ENCODE measurements at places on chromosomes 7 and 10. TPM values are rescaled to one million over a fixed set of nuclear protein-coding genes. Genes with fewer than 3 reads are reported as not detected.

- no peak overlapping the region for H3K4me3 ChIP-seq
- H3K4me1 ChIP-seq, result no peaks in the 10 kb centered on the region
- no peak overlapping the region for H3K27ac ChIP-seq
- DNase-seq, result no peak
- no peaks in the 10 kb centered on the region for H3K36me3 ChIP-seq
Observed at GRCh38 chr7:130699686-130700085, 13.3 kb upstream of the TSGA13 start.

GRCh38 chr10:62655337-62655994 lies 149.1 kb upstream of the ADO start:
- no peaks in the 10 kb centered on the region for H3K4me1 ChIP-seq
- DNase-seq, result no peak

- H3K36me3 ChIP-seq, result peaks cover 25% of the 10 kb centered on the region
- no peak overlapping the region for H3K4me3 ChIP-seq
- H3K27ac ChIP-seq, result no peak overlapping the region
Observed at GRCh38 chr7:87380905-87381304, 35.4 kb downstream of the CROT start.

GRCh38 chr7:31744294-31744874 lies 57.4 kb downstream of the PPP1R17 start:
- no peaks in the 10 kb centered on the region for H3K36me3 ChIP-seq
- H3K27me3 ChIP-seq, result no peaks in the 10 kb centered on the region
- no peak overlapping the region for H3K27ac ChIP-seq
- peak; percentile 76 for DNase-seq

DNA sequence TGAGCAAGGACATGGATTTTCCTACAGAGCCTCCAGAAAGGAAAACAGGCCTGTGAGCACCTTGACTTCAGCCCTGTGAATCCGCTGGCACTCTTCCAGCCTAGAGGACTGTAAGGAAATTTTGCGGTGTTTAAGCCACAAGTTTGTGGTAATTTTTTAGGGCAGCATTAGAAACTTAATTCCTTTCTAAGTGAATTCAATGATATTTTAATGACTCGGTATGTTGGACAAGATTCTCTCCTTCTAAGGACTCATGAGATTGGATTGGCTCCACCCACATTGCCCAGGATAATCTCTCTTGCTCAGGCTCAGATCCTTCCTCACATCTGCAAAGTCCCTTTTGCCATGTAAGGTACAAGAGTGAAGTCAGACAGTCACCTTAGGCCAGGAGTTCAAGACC lies 4.5 kb downstream of the LYZL2 start:
- H3K27ac ChIP-seq, result no peak overlapping the region
- H3K4me3 ChIP-seq, result no peak overlapping the region
- no peaks in the 10 kb centered on the region for H3K36me3 ChIP-seq
- DNase-seq, result no peak
- H3K4me1 ChIP-seq, result no peaks in the 10 kb centered on the region

- H3K36me3 ChIP-seq, result no peaks in the 10 kb centered on the region
- no peaks in the 10 kb centered on the region for H3K27me3 ChIP-seq
- H3K4me3 ChIP-seq, result no peak overlapping the region
Observed at GRCh38 chr10:62534031-62534430, 159.9 kb downstream of the ZNF365 start.

- no peaks in the 10 kb centered on the region for H3K4me1 ChIP-seq
- H3K27ac ChIP-seq, result peak overlapping the region; percentile 78
- H3K27me3 ChIP-seq, result no peaks in the 10 kb centered on the region
- DNase-seq, result no peak
- H3K4me3 ChIP-seq, result no peak overlapping the region
Observed at GRCh38 chr10:86795353-86795752, 38.9 kb downstream of the BMPR1A start.

DNA sequence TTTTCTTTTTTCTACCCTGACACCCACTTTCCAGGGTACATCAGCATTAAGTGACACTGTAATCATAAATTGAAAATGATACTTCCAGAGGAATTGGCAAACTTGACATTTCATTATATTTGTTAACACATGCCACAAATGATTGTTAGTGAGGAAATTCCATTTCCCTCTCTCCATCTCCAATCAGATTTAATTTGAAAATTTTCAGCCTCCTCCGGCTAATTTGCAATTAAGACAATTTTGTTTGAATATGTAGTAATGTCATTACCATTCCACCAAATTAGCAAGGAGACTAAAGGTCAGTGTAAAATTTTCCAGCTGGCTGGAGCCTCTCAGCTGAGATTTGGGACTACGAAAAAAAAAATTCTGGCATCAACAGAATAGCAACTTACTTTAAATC lies 242.7 kb downstream of the FOXP2 start:
- no peaks in the 10 kb centered on the region for H3K36me3 ChIP-seq
- no peaks in the 10 kb centered on the region for H3K4me1 ChIP-seq
- H3K27ac ChIP-seq, result peak overlapping the region; percentile 62

GRCh38 chr10:52226197-52226847 lies 87.8 kb upstream of the DKK1 start:
- H3K4me1 ChIP-seq, result no peaks in the 10 kb centered on the region
- H3K36me3 ChIP-seq, result no peaks in the 10 kb centered on the region
- no peak for DNase-seq
- no peaks in the 10 kb centered on the region for H3K27me3 ChIP-seq
- no peak overlapping the region for H3K27ac ChIP-seq

GRCh38 chr7:97623333-97623732 lies 108.6 kb upstream of the TAC1 start:
- no peaks in the 10 kb centered on the region for H3K4me1 ChIP-seq
- no peak overlapping the region for H3K27ac ChIP-seq
- no peaks in the 10 kb centered on the region for H3K36me3 ChIP-seq
- no peaks in the 10 kb centered on the region for H3K27me3 ChIP-seq
- H3K4me3 ChIP-seq, result no peak overlapping the region
- no peak for DNase-seq

DNA sequence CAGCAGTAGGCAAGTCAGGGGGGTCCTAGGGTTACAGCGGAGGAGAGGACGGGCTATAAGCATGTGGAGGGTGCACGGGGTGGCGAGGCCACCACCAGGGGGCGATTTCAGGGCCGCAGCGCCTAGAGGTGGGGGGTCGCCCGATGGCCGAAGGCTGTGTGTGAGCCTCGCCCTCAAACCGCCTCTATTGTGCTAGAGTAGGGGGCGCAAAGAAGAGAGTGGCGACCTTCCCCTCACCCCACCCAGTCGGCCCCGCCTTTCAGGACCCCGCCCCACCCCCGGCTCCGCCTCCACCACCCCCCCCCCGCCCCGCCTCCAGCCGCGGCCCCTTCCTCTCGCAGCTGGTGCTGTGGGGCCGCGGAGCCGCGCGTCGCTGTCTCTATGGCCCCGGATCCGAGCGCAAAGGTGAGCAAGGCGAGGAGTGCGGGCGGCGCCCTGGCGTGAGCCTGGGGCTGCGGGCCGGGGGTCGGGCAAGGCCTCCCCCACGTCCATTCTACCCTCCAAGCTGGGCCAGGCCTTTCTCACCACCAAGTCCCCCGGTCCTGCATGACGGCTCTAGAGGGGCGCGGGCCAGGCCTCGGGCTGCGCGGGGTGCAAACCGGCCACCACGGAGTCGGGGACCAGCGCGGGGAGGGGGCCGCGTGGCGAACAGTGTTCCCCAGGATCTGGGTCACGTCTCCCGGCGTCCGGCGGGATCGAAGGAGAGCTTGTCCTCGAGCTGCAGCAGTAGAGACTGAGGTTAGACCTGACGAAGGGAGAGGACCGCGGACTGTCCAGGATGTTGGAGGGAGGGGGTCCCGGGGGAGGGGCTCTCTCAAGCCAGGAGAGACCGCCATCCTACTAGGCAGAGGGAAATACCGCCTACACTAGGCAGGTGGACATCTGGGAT lies at the start of gene SEMA4G:
Gene SEMA4G (plus strand): TSS at position 318 of the 889 bp plus-strand sequence. CDS start 3,409 bp downstream, outside the sequence.
- peak within 1 kb of the TSS; percentile 62 for H3K4me3 ChIP-seq
- H3K27me3 ChIP-seq, result peaks cover 10% of the 10 kb centered on the region

GRCh38 chr10:34045571-34046190 lies 711.2 kb upstream of the NRP1 start:
- H3K4me1 ChIP-seq, result no peaks in the 10 kb centered on the region
- no peak for DNase-seq
- no peak overlapping the region for H3K4me3 ChIP-seq
- no peak overlapping the region for H3K27ac ChIP-seq
- H3K36me3 ChIP-seq, result no peaks in the 10 kb centered on the region

DNA sequence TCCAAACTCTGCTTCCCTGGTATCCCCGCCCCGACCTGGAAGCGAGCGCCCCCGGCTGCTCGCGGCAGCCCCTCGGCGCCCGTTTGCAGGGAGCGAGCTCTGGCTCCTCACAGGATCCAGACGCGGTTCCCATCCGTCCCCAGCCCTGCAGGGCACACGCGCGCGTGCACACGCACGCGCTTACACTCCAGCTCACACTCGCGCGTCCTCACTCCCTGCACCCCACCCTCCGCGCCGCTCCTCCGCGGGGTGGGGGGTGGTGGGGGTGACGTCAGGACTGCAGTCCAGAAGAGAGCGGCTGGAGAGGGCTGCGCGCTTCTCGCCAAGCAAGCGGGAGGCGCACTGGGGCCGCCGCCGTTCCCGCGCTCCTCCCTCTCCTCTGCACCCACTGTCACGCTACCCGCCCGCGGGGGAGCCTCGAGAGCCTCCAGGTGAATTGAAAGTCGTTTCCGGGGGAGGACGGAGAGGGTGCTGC lies 255.6 kb downstream of the OTUD1 start:
- no peaks in the 10 kb centered on the region for H3K36me3 ChIP-seq
- no peak overlapping the region for H3K27ac ChIP-seq
- peaks cover 12% of the 10 kb centered on the region for H3K4me1 ChIP-seq
- no peak for DNase-seq
- H3K4me3 ChIP-seq, result peak overlapping the region; percentile 14
- H3K27me3 ChIP-seq, result peaks cover 38% of the 10 kb centered on the region

DNA sequence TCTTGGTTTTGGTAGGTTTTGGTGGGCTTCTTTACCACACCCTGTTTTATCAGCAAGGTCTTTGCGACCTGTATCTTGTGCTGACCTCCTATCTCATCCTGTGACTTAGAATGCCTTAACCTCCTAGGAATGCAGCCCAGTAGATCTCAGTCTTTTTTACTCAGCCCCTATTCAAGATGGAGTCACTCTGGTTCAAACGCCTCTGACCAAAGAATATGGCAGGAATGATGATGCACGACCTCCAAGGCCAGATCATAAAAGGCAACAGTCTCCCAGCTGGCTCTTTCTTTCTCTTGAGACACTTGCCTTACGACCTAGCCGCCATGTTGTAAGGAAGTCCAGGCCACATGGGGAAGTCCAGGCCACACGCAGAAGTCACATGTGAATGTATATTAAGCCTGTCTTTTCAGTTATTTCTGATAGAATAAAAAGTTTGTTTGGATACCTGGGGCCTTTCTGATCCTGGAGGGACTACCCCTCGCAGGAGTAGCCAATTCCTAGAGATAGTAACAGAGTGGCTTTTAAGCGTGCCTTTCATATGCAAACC lies 10.5 kb upstream of the RADIL start:
- H3K27ac ChIP-seq, result no peak overlapping the region
- peaks cover 3% of the 10 kb centered on the region for H3K27me3 ChIP-seq
- H3K4me1 ChIP-seq, result no peaks in the 10 kb centered on the region
- no peak overlapping the region for H3K4me3 ChIP-seq
- no peak for DNase-seq

DNA sequence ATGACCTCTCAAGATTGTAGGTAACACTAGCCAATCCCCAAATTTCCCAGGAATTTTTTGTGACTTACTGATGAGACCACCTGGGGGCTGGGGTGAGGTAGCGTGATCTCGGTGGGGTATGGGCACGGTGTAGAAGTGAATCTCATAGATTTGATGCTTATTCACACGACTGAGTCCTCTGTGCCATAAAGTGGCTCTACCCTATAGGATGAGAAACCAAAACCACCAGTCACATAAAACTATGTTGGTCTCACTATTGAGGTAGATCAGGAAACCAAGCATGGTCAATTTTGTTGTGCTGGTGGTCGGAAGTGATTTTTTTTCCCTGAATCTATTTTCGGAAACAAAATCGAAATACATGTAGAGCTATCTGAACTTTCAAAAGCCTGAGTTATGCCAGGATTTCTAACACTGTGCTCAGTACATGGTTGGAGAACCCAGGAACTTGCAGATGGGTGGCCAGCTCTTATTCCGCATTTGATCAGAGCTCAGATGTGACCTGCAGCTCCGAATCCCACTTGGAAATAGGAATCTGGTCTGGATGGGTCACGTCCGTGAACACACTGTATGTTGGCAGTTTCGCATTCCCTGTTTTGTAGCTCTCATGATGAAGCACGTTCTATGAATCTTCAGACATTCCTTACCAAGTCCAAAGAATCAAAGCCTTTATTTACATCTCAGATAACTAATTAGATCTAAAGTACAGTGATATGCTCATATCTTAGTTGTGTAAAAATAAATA lies 261.5 kb downstream of the KLF6 start:
- no peak overlapping the region for H3K27ac ChIP-seq
- no peak for DNase-seq
- H3K36me3 ChIP-seq, result no peaks in the 10 kb centered on the region
- H3K27me3 ChIP-seq, result no peaks in the 10 kb centered on the region
- peaks cover 29% of the 10 kb centered on the region for H3K4me1 ChIP-seq

DNA sequence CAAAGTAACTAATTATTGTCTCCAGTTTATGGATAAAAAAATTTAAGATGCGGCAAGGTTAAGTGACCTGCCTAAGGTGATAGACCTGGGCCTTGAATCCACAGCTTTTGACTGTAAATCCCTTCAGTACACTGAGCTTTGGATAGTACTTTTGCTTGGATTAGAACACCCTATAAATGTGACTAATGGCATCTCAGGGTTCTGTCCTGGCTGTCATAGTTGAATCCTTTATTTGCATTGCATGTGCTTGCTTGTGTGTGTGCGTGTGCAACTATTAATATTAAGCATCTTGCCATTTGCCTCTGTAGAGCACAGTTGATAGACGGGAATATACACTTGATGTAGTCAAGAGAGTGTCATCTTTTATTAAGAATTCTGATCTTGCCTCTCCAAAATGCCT lies 228.0 kb downstream of the AUTS2 start:
- peaks cover 39% of the 10 kb centered on the region for H3K4me1 ChIP-seq
- H3K27ac ChIP-seq, result no peak overlapping the region
- no peaks in the 10 kb centered on the region for H3K36me3 ChIP-seq
- no peak overlapping the region for H3K4me3 ChIP-seq
- no peak for DNase-seq
- no peaks in the 10 kb centered on the region for H3K27me3 ChIP-seq

DNA sequence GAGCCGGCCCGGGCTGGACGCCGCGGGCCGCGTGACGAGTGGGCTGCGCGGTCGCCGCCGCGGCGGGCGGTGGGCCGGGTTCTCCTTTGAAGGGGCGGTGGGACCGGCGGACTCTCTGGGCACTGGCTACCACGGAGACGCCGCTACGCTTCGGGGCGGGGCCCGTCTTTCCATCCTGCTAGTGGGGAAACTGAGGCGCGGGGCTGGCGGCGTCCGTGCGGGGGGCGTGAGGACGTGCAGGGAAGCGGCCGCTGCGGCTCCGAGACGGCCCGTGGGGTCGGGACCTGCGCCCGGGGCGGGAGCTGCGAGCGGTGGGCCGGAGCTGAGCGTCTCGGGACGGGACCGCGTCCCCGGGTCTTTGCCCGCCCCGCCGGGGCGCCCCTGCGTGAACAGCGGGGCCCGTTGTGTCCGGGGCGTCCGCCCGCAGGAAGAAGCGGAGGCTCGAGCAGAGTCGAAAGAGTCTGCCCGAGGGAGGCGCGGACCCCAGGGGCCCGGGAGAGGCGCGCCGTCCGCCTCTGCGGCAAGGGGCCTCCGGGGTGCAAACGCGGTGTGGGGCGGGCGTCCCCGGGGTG lies 548 bp upstream of the BNIP3 start:
- no peaks in the 10 kb centered on the region for H3K27me3 ChIP-seq
- H3K4me3 ChIP-seq, result peak overlapping the region; percentile 99
- no peak for DNase-seq
- peak overlapping the region; percentile 88 for H3K27ac ChIP-seq

Gene NPSR1
- not detected for total RNA-seq

Gene LRRC18
- total RNA-seq, result not detected

Gene C7orf57
- total RNA-seq, result not detected

Gene CAV1
- total RNA-seq, result 582 TPM

Gene BRAF
- total RNA-seq, result 56.2 TPM

Gene NEUROD6
- total RNA-seq, result not detected

Gene TLL2
- 0.36 TPM for total RNA-seq
